Activated CD8-positive, alpha-beta memory T cell treated with anti-CD3 and anti-CD28 coated beads for 4 hours (primary cell): ENCODE measurements at places on chromosomes 16 and 17.

- no peak for DNase-seq
These were observed 3.7 kb downstream of the VAMP2 start for GRCh38 chr17:8159032-8159400.

DNA sequence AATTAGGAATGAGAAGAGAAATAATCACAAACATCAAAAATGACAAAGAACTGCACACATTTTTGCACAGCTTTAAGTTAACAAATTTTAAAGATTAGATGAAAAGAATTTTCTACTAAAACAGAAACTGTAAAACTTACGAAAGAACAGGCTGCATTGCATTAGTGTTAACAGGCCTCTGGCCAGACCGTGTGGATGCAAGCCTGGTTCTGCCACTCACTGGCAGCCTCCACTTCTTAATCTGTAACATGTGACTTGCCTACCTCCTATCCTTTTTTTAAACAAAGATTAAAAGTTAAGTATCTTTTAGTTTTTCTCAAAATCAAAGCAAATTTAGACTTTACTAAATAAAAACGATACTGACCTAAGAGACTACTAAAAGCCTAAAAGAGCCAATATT, 37.5 kb downstream of the CREBBP start:
- no peak for DNase-seq

DNA sequence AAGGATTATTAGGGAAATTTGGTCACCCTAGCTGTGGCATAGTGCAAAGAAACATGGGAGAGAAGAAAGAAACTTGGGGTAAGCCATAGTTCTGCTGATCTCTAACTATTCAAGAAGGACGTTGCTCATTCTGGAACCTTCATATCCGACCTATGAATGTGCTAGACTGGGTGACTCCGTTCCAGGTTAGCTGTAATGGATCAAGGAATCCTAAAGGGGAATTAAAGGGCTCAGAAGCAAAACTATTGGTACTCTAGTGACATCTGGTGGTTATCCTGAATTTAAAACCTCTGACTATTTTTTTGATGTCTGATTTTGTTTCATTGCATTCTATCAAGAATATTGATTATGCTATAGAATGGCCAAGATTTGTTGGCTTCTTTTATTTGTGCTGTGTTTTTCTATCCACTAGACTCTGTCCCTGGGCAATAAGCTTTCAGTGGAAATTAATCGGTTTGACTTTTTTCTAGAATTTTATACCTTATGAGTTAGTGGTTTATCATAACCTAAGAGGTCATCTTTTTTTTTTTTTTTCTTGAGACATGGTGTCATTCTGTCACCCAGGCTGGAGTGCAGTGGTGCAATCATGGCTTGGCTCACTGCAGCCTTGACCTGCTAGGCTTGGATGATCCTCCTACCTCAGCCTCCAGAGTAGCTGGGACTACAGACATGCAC, 19.5 kb downstream of the PCTP start:
- no peak for DNase-seq

DNA sequence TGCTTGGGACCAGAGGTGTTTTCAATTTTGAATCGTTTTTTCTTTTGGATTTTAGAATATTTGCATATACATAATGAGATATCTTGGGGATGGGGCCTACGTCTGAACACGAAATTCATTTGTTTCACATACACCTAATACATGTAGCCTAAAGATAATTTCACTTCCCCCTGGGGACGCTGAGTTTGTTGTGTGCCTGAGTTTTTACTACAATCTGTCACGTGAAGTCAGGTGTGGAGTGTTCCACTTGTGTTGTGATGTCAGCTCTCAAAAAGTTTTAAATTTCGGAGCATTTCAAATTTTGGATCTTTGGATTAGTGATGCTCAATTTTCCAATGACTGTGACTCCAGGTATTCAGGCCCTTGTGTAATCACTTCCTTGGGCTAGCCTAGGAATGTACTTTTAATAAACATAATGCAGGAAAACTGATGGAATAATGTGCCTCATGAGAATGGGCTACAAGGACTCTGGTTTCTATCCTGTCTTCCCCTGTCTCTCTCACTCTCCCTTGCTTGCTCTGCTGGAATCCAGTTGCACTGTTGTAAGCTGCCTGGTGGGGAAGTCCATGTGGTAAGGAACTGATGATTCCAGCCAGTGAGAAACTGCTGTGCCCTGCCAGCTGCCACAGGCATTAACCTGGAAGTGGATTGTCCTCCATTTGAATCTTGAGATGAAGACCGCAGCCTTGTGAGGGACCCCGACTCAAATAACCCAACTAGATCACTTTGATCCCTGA, 403.8 kb downstream of the SHISA9 start:
- no peak for DNase-seq

GRCh38 chr16:79628501-79628975, 28.0 kb upstream of the MAF start:
- peak; percentile 12 for DNase-seq

DNA sequence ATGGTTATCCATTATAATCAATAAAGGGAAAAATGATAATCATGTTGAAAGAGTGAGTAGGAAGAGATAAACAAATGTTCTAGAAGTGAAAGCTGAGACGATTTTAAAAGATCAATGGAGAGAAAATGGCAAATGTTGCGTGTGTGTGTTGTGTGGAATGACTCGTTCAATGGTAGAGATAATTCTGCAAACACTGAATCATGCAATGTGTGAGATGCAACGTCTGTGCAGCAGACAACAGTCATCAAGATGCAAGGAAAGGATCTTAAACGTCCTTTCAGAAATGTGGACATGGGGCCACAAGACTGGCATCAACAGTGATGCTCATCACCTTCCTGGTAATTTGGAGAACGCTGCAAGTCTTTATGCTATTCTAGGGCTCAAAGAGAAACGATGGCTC, 124.4 kb downstream of the CDYL2 start:
- DNase-seq: no peak

- DNase-seq: no peak
These were observed 118.6 kb downstream of the PRKCA start for GRCh38 chr17:66420961-66421371.

GRCh38 chr17:16361874-16362273, 8.6 kb upstream of the CENPV start:
- DNase-seq: no peak

- no peak for DNase-seq
These were observed 4.8 kb upstream of the ZNF469 start for GRCh38 chr16:88377961-88378360.

DNA sequence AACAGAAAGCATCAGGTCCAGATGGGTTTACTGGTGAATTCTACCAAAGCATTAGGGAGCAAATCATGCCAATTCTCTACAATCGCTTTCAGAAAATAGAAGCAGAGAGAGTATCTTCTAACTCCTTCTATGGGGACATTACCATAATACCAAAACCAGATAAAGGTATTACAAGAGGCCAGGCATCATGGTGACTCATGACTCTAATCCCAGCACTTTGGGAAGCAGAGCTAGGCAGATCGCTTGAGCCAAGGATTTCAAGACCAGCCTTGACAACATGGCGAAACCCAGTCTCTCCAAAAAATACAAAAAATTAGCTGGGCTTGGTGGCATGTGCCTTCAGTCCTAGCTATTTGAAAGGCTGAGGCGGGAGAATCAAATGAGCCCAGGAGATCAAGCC, 23.0 kb downstream of the HBQ1 start:
- no peak for DNase-seq

DNA sequence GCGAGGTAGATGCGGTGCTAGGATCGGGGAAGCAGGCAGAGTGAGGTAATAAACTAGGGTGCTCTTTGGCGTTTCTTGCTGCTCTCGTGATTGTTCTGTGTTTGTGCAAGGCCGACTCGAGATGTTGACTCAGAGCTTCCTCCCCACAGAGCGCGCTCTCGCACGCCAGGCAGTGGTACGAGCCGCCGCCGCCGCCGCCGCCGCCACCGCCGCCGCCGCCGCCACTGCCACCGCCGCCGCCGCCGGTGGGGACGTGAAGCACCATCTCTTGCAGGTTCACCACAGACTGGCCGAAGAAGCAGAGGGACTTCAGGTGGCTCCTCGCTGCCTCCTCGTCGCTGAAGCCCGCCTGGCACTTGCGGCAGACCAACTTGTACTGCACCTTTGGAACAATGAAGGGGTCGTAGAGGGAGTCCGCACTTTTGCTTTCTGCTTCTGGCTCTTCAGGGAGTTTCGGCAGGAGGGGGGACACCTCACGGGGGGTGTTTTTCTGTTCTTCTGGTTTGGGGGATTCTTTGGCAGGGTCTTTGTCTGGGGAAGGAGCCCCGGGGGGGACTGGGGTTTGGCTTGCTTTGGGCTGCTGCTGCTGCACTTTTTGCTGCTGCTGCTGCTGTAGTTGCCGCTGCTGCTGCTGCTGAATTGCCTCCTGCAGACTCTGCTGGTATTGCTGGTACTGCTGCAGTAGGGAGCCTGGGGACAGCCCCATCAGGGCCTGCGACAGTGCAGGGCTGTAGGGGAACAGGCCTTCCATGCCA, 260.2 kb downstream of the ZFHX3 start:
- peak; percentile 34 for DNase-seq

DNA sequence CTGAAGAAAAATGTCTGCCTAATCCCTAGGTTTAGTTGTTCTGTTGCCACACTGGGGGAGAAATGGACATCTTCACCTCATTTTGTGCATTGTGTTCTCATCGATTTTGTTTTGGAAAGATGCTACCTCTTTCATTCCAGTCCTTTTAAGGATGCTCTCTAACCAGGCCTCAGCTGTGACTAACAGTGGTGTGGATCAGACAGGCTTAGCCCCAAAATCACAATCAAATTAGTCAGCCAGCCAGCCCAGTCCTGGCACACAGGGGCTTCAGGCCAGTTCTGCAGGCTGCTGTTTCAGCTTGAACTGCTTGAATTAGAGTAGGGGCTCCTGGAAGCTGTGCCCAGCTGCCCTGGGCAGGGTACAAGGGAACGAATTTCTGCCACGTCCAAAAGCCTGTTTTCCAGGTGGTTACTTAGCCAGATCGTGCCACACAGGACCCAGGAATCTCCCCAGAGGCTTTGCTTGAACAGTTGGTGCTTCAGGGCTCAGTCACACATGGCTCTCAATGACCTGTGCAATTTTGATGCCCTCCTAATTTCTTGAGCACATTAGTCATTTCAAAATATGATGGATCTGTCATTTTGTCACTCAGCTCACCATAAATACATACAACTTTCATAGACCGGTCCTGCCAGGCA, 60.7 kb downstream of the CLEC16A start:
- no peak for DNase-seq

DNA sequence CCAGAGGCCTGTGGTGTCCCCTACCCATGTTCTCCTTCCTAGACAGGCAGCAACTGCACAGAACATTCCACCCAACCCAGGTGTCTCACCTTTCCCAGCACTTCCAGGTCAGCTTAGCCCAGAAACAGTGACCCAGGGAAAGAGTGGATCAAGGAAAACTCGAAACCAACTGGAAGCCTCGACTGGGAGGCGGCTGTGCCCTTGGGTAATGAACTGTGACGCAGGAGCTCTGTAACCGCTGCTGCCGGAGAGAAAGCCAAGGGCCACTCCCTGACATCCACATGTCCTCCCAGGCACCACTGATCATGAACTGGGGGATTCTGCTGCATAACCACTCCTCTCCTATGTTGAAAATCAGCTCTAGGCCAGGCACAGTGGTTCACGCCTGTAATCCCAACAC, 34.4 kb downstream of the WDR59 start:
- no peak for DNase-seq

DNA sequence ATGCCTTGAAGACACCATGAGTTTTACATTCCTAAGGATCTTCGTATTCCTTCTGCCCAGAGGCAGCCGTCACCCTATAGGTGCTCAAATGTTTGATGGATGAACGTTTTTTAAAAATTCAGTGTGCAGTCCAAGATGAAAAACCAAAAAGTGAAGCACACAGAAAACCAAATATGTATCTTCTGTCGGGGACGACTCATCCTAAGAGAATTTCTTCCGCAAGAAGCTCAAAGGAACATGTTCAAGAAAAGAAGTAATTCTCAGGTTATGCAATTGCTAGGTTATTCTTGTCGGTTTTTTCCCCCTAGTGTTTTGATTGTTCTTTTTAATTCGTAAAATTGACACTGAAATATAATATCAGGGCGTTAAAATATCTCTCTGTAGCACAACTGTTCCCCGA, 1.4 kb downstream of the CENPV start:
- no peak for DNase-seq

GRCh38 chr16:68360547-68360946, 49.7 kb downstream of the PRMT7 start:
- DNase-seq: no peak

DNA sequence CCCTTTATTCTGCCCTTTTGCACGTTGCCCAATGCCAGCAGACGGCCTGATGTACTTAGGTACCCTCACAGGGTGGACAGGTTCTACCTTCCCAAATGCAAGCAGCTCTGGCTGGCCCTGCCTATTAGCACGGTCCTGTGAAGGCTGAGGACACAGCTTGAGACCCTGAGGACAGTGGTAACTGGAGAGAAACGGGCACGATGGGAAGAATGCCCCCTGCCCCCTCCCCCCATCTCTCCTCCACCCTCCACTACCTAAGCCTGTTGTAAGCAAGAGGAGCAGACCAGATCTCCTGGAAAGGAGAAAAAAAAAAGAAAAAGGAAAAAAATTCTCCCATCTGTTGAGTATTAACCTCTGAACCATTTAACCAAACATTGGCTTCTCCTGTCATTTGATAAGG, 34.1 kb downstream of the MEOX1 start:
- no peak for DNase-seq

DNA sequence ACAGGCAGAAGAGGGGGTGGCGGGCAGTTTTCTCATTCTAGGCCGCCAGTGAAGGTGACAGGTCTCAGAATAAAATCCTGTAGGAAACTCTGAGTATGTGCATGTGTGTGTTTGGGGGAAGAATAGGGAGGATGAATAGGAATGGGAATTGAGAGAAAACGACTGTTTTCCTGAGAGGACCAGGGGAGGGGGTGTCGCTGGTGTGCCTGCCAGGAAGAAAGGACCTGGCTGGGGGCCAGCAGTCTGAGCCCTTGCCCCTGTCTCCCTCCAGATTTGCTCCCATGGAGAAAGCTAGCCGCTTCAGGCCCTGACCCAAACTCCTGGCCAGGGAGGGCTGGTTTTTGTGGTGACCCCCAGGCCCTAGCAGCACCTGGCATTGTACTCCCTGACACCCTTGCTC, 14.4 kb downstream of the C17orf50 start:
- DNase-seq: no peak

DNA sequence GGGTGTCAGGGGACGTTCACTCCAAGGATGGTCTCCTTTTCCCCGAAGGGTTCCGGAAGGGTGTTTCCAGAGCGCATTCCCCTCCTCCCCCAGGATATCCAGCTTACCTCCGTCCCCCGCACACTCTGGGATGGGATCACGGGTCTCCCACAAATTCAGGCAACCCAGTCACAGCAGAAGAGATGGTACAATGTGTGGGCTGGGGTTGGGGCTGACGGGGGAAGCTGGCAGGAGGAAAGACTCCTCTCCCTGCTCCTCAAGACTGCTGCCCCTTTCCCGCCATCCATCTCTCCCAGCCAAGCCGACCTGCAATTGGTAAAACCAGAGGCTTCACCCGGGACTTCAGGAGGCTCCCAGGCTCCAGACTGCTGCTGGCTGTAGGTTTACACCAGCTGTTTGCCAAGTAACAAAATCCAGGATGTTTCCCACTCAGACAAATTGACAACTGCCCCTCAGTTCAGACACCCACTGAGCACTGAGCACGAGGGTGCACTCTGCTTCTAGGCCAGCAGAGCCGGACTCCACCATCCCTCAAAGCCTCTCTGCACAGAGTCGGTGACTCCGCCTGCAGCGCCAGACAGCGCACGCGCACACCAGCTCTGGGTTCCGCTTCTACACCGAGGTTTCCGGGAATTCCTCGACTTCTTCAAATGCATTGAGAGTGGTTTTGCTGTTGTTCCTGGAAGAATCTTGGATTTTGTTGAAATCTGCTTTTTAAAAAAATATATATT, 37.7 kb downstream of the ASPA start:
- DNase-seq: no peak

GRCh38 chr17:2412561-2413021, 11.7 kb upstream of the MNT start:
- no peak for DNase-seq

- no peak for DNase-seq
These were observed 46.1 kb downstream of the ANKRD11 start for GRCh38 chr16:89444151-89444723.
